ENCODE measurements at places on chromosomes 5 and 9.

GRCh38 chr9:111959468-111960359 is 63.1 kb downstream of the UGCG start:
- DNase-seq, result no peak

DNA sequence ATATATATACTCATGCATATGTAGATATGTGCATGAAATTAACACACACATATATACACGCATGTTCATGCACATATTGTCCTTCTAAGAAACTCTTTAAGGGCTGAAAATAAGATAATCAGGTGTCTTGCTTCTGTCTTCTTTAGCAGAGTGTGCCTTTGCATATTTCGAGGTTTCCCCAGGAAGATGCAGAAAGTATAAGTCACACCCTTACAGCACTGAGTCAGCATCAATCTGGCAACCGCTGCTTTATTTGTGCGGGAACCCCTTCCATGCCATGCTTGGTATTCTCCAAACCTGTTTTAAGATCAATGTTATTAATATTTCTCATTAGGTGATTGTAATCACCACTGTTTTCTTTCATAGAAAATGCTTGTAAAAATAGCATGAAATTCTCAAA is 557.9 kb downstream of the CAAP1 start:
- DNase-seq, result no peak

- no peak for DNase-seq
Measured at GRCh38 chr5:173760461-173761177, 127.5 kb upstream of the CPEB4 start.

GRCh38 chr9:83927591-83927990 is 6.4 kb upstream of the KIF27 start:
- DNase-seq, result no peak

DNA sequence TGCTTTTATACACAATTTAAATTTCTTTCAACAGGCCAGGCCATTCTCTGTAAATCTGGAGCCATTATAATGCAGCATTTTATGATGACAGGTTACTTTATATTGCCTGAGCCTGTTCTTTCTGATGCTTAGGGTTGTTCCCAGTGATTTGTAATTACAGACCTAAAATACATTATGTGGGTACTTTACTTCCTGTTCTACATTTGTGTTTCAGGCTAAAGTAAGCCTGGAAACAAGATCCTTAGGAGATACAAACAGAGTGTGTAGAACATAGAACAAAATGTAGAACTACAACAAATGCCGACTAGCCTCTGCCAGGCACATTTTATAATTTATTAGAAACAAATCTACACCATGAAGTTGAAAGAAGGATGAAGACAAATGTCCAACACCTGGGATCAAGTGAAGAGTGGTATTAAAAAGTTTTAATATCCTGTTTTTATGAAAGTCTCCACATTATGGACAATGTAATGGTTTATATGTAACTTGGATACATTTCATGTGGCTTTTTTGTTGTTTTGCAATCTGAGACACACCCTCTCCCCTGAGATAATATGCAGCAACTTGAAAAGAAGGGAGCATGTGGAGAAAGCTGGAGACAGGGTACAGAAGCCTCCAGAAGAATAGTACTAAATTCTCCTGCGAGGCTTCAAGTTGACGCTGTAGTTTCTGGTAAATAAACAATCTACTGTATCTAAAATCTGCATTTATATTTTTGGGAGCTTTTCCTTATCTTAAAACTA is 46.9 kb downstream of the VCAN start:
- no peak for DNase-seq

DNA sequence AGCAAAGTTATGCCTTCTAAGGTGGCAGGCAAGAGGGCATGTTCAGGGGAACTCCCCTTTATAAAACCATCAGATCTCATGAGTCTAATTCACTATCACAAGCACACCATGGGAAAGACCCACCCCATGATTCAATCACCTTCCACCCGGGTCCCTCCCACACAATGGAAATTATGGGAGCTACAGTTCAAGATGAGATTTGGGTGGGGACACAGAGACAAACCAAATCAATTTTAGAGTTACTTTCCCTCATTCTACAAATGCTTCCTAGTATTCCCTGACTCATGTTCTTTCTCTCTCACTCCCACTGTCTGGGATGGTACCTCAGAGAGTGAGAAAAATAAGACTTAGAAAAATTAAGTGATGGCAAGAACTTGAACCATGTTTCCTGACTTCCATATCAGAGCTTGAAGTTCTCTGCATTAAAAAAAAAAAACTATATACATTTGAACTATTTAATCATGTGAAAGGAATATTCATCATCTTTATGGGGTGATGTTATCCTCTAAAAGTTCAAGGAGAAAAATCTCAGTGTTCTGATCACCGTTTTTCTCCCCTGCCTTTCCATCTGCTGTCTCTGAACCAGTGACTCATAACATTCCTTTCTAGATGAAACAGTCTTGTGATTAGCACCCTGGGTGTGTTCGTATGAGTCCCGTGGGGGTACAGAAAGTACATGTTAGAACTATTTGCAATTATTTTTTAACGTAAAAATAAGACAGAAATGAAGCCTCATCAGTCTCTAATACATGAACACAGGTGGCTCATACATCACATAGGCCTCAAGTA is 282.9 kb downstream of the SLF1 start:
- peak; percentile 4 for DNase-seq

GRCh38 chr5:85716344-85717202 is 901.2 kb upstream of the COX7C start:
- DNase-seq, result no peak
